ENCODE measurements at places on chromosomes 5 and 9.

DNA sequence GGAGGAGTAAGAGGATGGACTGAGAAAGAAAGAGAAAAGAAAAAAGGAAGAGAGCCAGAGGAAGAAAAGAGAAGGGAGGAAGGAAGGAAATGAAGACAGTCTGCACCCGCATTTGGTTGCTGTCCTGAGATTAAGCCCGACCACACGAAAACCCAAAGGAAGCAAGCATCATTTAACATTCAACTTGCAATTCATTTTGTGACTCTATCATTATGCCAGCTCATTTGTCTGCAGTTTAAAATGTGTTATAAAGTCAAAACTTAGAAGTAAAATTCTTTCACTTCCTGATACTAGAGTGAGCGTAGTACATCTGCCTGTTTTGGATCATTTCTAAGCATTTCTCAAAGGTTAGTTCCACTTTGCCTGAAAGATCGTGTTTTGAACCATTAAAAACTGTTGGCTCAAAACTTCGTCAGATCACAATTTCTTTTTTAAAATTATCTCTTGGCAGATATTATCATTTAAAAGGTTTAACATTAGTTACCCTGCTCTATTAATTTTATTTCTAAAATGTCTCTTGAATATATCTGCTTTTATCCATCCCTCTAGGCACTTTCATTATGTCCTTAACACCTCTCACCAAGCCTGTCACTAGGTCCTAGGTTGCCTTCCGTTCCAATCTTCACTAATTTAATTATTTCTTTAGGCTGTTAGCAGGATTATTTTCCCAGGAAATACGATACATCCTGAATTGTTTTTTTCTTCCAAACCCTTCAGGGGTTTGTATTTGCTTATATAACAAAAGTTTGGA, 240.9 kb downstream of the TLE4 start:
- no peak for DNase-seq

DNA sequence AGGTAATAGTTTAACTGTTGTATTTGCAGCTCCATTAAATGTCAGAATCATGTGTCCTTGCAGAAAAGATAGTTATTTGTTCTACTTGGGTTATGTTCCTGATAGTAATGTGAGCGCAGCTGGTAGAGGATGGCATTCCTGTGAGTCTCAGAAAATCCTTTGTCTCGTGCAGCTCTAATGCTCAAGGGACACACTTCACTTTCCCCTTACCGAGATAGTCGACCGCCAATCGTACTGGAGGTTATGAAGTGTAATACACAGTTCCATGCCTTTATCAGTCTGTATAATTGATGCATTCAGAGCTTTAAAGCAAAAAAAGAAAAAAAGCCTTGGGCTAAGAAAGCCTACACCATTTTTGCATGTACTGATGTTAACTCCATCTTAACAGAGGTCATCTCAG, 60.2 kb upstream of the SRP19 start:
- DNase-seq, result no peak

DNA sequence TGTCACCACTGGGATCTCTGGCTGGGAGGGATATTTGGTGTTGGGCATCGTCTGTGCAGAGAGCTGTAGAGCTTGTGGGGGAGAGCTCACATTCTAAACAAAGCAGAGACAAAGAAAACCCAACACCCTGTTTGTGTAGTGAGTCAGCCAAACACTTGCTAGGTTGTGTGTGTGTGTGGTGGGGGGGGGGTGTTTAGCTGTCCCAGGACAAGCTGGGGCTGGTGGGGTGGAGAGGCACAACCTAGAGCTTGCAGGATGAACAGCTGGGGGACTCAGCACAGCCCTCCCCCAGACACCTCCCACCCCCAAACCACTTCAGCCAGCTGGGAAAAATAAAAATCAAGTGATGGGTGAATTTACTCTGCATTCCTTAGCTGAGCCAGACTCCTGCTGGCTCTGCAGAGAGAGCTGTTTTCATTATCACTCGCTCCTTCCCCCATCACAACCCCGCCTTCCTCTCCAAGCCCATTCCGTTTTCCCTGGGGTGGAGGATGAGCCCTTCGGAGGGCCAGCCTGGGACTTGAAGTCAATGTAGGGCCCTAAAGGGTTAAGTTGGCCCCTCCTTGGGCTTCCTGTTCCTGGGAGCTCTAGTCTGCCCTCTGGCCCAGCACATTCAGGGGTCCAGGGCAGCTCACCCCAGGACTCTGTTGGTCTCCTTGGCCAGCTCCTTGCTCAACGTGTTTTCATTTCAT, 2.6 kb downstream of the OLFML2A start:
- DNase-seq, result peak; percentile 72

DNA sequence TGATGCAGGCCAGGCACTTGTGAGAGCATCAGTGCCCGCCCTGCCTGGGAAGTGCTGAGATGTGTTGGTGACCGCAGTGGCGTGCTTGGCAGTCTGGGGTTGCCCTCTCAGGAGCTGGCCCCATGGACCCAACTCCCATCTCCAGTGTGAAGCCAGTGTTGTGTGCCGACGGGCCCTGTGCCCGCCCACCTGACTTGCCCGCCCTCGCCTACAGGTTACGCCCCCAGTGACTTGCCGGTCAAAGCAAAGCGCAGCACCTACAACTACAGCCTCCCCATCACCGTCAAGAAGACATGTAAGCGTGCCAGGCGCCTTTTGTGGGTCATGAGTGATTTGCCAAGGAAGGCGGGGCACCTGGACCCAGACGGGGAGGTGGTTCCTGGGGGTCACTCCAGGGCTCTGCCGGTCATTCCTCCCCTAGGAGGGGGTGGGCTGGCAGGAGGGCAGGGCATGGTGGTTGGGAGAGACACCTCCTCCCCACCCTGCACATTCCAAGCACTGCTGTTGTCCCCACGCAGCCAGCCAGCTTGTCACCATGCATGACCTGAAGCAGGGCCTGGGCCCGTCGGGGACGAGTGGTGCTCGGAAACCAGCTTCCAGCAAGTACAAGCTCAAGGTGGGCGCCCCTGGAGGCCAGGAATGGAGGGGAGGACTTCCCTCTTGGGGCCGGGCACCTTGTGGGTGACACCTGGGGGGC, 7.4 kb upstream of the CEL start:
- no peak for DNase-seq

DNA sequence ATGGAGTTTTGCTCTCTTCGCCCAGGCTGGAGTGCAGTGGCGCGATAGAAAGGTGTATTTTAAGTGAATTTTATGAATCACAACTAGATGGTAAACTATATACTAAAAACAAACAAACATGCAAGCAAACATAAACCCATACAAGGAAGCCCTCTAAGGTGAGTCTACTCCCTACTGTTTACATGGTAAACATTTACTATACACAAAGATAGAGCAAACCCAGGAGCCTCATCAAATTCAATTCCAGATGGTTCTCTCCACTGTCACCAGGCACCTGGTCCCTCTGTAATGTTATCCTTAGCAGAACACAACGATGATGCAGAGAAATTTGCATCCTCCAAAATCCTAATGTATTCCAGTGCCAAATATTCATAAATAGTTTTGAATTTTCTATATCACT, 17.9 kb downstream of the ANKH start:
- DNase-seq, result no peak

All from SW480 (cell line).